ENCODE measurements at places on chromosomes 11 and 22.

DNA sequence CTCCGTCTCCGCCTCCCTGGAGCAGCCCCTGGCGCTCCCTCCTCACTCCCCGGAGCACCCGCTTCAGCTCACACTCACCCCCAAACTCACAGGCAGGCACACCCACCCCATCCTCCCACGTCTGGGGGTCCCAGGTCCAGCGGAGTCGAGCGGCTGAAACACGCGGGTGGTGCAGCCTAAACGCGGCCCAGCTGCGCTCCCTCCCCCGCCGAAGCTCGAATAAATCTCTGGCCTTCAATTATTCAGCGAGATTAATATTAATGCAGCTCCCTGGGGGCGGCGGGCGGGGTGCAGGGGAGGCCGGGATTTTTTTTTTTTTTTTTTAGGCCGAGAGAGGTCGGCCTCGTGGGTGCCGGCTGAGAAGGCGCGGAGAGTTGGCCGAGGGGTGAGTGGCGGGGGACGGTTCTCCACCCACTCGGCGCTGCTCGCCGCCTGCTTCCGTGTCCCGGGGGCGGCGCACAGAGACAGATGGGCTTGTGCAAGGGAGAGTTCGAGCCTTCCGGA lies 524 bp upstream of the SLC1A2 start:
- no peak for DNase-seq

GRCh38 chr11:78916759-78917158 lies 342.1 kb upstream of the NARS2 start:
- no peak for DNase-seq

GRCh38 chr11:116890193-116890592 lies 52.8 kb upstream of the APOA1 start:
- no peak for DNase-seq

GRCh38 chr22:36447632-36448031 lies 33.8 kb downstream of the TXN2 start:
- DNase-seq: no peak

DNA sequence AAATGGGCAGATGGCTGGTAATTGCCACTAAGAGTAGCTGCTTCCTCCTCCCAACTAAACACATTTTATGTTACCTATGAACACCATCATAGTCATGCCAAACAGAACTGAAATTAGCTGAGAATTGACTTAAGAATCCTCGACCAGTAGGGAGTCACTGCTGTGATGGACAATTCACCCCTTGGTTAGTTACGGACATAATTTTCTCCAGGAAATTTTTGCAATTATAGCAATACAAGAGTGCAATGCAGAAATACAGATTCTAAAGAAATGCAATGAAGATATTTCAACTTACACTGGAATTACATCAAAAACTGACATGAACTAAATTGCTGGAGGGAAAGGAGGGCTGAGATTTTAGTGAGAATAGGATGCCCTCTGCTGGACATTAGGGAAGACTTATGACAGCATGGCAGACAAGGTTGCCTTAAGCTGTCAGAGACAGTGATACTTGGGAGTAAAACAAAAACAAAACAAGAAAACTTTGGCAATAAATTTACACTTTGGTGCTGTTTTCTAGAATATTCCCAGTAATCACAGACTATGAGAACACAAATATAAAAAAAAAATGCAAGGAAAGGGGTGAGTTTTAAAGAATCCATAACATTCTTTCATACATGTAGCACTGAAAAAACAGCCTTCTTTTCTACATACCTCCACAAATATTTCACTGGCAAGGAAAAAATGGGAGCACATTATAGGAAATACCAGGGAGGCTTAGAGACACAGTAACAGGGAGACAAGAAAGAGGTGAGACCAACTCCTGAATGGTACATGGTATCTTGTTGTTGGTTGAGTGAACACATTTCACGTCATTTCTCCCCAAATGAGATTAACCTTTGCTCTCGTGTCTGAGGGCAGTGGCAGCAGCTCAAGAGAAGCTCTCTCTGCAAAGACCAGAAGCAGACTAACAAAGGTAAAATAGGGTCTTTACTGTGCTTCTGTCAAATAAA lies 11.2 kb upstream of the PPP2R1B start:
- peak; percentile 94 for DNase-seq

DNA sequence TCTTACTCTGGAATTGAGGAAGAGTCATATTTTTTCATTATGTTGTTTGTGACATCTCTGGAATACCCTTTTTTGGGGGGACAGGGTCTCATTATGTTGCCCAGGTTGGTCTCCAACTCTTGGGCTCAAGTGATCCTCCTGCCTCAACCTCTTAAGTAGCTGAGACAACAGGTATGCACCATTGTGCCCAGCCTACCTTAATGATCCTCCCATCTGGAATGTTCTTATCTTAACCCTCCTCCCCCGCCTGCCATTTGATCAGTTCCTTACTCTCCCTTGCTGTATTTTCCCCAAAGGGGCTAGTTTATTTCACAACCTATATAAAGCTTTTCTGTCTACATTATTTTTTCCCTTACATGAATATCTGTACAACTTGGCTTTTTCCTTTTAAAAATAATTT lies 594.7 kb downstream of the METTL15 start:
- no peak for DNase-seq

DNA sequence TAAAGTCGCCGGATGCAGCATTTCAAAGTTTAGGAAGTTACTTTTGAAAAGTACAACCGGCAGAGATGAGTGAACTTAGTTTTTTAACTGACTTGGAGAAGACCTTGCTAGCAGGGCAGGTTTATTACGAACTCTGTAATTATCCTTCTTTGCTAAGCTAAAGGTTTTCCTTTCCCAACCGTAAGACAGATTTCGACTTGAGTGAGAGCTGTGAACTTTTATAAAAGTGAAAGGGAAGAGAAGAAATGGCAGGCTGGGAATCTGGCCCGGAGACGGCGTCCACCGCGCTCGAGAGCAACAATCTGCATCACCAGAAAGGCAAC lies 659 bp upstream of the TEAD1 start:
- no peak for DNase-seq

GRCh38 chr11:33266393-33267215 lies 9.4 kb downstream of the HIPK3 start:
- DNase-seq: no peak

DNA sequence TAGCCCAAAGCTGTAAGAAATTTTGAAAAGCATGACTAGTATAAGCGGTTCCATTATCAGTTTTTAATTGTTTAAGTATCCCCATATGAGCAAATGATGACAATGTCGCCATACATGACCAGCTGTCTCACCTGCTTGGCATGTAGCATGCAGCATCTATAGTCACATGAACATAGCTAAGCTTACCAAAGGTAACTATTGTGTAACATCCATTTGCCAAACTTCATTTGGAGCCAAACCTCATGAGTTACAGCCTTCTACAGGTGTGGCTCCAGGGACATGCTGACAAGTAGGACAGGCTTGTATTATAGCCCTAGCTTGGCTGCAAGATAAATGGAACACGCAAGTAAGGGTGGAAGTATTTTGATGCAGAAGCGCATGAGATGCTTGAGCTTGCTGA lies 30.4 kb downstream of the OR10A6 start:
- no peak for DNase-seq

GRCh38 chr11:12187399-12187798 lies 77.0 kb downstream of the MICAL2 start:
- DNase-seq: no peak

DNA sequence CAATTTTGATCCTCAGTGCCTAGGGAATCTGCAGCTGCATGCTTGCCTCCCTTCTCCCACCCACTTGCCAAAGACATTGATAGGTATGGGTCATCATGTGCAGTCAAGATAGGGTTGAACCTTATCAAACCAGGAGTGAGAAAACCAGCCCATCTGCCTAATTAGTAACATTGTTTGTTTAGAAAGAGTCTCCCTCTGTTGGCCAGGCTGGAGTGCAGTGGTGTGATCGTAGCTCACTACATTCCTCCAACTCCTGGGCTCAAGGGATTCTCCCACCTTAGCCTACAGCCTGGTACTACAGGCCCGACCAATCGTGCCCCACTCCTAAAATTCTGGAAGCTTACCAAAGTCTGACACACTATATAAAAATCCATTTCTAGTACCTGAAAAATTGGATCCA lies 4.6 kb downstream of the C11orf71 start:
- DNase-seq: no peak

DNA sequence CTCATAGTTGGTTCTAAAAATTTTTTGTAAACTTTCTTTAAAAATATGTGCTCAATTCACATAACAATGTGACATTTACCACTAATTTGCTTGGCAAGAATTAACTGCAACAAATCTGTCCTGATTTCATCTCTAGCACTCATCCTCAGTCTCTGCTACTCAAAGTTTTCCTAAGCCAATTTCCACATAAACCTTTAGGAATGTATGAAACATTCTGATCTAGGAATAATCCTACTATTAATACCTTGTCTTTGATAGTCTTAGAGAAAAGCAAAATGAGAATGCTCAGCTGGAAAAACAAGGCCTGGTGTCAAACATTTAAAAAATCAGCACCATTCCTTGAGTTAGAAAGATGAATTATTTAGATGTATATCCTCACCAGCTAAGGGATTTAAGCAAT lies 114.3 kb downstream of the CD44 start:
- no peak for DNase-seq

GRCh38 chr11:62919898-62920640 lies 1.1 kb downstream of the CHRM1 start:
- no peak for DNase-seq

- peak; percentile 24 for DNase-seq
These were observed 78.9 kb downstream of the FLI1 start for GRCh38 chr11:128772814-128773213.

DNA sequence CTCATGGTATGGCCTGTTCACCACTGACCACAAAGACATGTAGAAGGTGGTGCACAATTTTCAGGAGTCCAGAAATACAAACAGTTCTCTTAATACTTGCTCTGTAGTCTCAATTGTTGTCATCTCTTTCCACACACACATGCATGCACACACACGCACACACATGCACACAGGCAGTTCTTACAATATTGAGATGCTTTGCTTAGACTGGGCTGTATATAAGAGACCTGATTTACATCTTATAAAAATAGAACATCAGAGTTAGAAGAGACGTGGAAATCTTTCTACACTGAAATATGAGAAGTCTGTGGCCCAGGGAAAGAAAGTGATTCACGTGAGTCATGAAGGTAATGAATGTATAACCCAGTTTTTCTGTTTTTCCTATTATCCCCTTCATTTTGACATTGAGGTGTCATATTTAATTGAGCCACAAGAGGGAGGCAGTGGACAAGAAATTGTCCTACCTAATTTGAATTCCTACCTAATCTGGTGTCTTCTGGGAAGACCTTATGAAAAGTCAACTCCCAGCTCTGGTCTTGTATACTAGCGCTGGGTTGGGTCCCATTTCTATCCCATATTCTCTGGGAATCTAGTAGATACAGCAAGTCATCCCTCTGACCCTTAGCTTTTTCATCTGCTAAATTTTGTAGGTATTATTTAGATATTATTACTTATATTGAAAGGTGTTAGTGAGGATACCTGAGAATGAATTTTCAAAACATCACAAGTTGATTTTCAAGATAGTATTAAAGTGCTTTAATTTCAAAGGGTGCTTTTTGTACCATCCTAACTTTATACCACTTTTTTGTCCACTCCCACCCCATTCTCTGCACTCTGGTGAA lies 14.9 kb upstream of the MS4A4A start:
- DNase-seq: peak; percentile 59

DNA sequence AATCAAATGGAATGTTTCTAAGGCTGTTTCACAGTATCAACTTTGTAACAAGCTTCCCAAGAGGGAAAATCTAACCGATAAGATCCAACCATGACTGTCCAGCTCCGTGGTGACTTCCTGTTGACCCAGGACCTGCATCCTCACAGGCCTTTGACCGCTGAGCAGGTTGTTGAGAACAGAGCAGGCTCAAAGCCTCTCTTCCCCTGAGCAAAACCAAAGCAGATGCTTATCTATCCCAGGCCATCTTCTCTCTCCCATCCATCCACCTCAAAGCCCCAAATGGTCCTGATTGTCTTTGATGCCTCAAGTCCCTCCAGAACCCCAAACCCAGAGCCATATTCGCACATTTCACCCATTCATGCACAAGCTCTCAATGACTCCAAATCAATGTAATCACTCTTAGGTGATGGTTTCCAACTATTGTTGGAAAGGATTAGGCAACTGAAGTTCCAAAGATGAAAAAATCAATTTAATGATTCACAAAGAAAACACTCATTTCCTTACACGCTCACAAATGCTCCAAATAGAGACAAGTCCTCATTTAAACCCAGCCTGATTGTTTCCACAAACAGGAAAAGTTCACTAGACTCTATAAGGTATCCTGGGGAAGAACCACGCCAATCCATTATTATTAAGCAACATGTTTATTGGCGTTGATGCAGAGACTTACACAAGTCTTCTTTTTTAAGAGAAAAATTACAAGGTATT lies 48.7 kb downstream of the C11orf58 start:
- DNase-seq: no peak

DNA sequence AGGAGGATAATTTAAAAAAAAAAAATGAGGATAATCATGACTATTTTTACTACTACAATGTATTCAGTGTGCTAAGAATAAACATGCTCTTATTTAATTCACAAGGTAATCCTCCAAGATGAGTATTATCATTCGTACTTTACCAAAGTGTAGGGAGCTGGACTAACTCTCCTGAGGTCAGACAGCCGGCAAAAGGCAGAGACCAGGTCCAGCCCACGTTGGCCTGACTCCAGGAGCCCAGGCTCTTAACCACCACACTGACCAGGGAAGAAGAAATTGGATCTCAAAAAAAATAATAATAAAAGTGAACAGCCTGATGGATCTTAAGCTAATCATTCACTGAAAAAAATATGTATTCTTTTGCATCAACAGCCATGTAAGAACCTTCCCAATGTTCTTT lies 25.2 kb downstream of the PLAAT3 start:
- no peak for DNase-seq

- no peak for DNase-seq
These were observed 435.6 kb upstream of the LRRC4C start for GRCh38 chr11:41895081-41895480.

DNA sequence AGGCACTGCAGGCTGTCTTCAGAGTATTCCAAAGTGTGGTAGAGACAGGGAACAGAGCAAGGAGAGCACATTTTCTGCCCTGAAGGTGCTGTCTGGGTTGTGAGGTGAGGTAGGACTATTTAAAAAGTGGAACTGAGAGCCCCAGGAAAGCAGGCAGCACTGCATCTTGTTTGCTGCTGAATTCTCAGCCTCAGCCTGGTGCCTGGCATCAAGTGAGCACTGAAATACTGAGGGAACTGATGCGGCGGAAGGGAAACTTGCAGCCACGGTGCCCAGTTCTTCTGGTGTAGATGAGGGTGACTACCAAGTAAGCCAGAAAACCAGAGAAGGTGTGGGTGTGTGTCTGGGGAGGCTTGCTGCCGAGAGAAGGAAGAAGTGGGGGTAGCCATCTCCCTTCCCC lies 59.5 kb downstream of the TNRC6B start:
- no peak for DNase-seq

- DNase-seq: no peak
These were observed 67.1 kb downstream of the PARVB start for GRCh38 chr22:44091021-44091721.

GRCh38 chr11:62816557-62816956 lies 11.3 kb upstream of the NXF1 start:
- DNase-seq: no peak

DNA sequence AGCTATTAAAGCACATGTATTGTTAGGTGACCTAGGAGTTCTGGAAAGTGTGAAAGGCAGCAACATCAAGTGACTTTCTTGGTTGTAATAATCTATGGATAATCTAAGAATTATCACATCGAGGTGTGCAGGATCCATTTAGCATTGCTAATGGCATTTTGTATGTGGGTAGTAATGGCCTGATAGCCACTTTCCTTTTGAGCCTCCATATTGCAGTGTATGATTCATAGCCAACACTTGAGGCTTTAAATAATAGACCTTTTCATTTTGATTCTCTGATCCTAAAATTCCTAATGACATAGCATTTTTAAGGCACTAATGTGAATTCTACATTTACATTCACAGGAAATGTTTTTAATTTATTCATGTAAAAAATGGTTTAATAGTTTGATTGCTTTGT lies 759.4 kb downstream of the NELL1 start:
- DNase-seq: no peak

Measured in pons (tissue), 1 donor.